ENCODE measurements at places on chromosomes 2 and 18. TPM values are rescaled to one million over a fixed set of nuclear protein-coding genes. Genes with fewer than 3 reads are reported as not detected.

IL1B gene
- total RNA-seq = 1.7 TPM

TCF7L1 gene
- 48.3 TPM for total RNA-seq

RNF144A gene
- 52.8 TPM for total RNA-seq

LINC00305 gene
- not detected for total RNA-seq

PTPN18 gene
- total RNA-seq = 21.3 TPM

GBX2 gene
- total RNA-seq = 1.1 TPM

LAMA3 gene
- 6.7 TPM for total RNA-seq

GMPPA gene
- 34.5 TPM for total RNA-seq

MAP2 gene
- 7.2 TPM for total RNA-seq

PROC gene
- 0.25 TPM for total RNA-seq

FAM124B gene
- total RNA-seq = not detected

RGPD3 gene
- total RNA-seq = 0.09 TPM

MOB4 gene
- total RNA-seq = 22.5 TPM

TLX2 gene
- 0.18 TPM for total RNA-seq

TRIM43 gene
- total RNA-seq = not detected

CXCR1 gene
- not detected for total RNA-seq

MAP3K19 gene
- not detected for total RNA-seq

GCKR gene
- total RNA-seq = not detected

ZBTB7C gene
- total RNA-seq = 9.1 TPM

CAPN13 gene
- total RNA-seq = 0.14 TPM

NAT8 gene
- total RNA-seq = not detected

CD8A gene
- 0.38 TPM for total RNA-seq

ITGAV gene
- 100 TPM for total RNA-seq

GALNT5 gene
- 1.3 TPM for total RNA-seq

CLEC4F gene
- not detected for total RNA-seq

SNTG2 gene
- not detected for total RNA-seq

B3GNT7 gene
- 7.0 TPM for total RNA-seq

NT5DC4 gene
- total RNA-seq = not detected

UGT1A7 gene
- not detected for total RNA-seq

IHH gene
- total RNA-seq = 0.38 TPM

CACNB4 gene
- total RNA-seq = 3.3 TPM

ALPP gene
- total RNA-seq = not detected

PXDN gene
- 292 TPM for total RNA-seq

CPS1 gene
- total RNA-seq = 7.5 TPM

RGPD4 gene
- 0.23 TPM for total RNA-seq

NRP2 gene
- 83.6 TPM for total RNA-seq

WNT10A gene
- 53.2 TPM for total RNA-seq

KYNU gene
- total RNA-seq = 0.20 TPM

PLEKHB2 gene
- total RNA-seq = 34.6 TPM

REG1B gene
- not detected for total RNA-seq

DSC2 gene
- 64.7 TPM for total RNA-seq

ICOS gene
- not detected for total RNA-seq

IMPACT gene
- 46.5 TPM for total RNA-seq

Measured in mesothelial cell of epicardium (in vitro differentiated cells).